Epithelial cell of proximal tubule (primary cell): ENCODE measurements at places on chromosomes 5 and 9.

DNA sequence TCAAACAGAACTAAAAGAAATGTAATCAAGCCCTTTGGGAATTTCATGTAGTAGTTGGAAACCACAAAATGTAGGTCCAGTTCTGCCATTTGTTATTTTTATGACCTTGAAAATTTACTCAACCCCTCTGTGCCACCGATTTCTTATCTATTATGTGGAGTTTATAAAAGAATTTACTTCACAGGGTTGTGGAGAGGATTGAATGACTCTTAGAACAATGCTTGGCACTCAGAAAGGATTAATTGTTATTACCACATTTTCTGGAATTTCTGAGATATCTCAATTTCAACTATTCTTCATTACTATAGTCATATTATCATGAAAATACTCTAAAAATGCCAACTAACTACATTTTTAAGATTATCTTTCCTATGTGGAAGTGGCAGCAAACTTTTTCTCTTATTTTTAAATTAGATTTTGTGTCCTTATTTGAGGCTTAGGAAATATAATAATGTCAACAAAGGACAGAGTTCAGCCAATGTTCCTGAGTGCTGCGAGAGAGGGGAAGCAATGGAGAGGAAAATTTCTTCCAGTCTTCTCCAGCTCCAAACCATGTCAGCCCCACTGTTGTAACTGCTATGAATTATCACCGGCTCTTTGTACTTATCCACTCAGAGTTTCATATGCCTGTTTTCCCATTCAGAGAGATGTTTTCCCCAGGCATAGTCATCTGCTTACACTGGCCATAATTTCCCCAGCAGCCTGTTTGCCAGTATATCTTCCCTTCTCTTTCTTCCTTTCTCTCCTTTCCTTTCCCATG, 525.6 kb downstream of the SPATA31D1 start:
- DNase-seq = no peak

GRCh38 chr9:132334364-132334763, 20.4 kb downstream of the SETX start:
- DNase-seq = no peak

DNA sequence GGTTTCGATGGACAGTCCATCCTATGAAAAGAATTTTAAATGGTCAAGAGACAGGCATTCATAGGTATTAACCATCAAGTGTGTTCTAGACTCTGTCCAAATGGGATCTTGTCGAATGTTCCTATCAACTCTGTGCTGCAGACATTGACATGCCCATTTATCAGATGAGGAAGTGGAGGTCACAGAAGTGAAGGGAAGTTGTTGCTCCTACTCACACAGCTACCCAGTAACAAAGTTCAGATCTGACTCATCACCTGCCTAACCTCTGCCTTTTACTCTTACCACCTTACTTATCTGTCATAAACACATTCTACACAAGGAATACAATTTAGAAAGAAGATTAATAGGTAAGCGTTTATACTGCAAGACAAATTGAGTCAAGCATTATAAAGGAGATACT, 426.2 kb upstream of the BRINP1 start:
- DNase-seq = no peak

- no peak for DNase-seq
These were observed at the start of gene ADAM19 for GRCh38 chr5:157575381-157576020. Gene ADAM19, minus strand, starts transcription at chr5:157575775. Its CDS starts 79 bp downstream, at chr5:157575696.

DNA sequence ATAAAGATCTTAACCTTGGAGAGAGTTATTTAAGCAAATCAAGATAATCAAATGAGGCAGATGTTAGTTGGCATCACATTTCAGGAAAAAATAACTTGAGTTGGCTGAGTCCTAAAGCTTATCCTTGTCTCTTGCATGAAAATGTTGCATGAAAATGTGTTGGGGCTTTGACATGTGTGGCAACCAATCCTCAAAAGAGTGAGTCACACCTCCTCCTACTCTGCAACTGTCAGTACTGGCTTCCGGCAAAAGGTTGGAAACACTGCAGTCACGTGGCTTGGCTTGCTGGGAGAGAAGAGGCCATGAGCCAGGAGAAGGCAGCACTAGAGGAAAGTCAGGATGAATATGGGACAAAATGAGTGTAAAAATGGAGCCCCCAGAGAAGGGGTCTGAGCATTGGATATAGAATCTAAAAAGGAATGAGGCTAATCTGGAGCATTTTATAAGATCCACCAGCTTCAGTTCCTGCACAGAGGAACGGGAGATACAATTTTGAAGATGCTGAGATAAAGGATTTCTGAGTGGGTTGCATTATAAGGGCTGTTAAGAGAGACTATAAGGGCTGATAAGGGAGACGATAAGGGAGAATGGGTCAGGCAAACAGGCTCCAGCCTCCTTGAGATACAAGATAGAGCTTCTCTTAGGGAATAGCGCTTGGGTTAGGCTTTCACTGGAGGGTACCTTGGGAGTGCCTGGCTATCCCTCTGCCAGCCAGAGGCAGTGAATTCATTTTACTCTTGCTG, 43.1 kb downstream of the SPATA31D1 start:
- peak; percentile 32 for DNase-seq

DNA sequence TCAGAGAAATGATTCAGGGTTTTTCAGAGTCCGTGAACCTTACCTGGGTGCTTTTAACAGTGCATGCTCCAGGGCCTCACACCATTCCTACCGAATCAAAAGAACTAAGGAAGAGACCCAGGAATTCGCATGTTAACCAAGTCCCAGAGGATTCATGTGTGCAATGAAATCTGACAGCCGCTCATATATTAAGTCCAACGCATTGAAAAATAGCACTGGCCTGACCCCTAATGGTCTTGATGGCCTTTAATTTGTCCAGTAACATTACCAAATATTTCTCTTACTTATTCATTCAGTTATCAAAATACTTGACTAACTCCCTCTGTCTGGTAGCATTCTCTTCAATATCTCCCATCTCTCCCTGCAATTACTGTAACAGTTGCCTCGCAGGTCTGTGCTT, 55.0 kb upstream of the MARCHF11 start:
- DNase-seq = no peak

DNA sequence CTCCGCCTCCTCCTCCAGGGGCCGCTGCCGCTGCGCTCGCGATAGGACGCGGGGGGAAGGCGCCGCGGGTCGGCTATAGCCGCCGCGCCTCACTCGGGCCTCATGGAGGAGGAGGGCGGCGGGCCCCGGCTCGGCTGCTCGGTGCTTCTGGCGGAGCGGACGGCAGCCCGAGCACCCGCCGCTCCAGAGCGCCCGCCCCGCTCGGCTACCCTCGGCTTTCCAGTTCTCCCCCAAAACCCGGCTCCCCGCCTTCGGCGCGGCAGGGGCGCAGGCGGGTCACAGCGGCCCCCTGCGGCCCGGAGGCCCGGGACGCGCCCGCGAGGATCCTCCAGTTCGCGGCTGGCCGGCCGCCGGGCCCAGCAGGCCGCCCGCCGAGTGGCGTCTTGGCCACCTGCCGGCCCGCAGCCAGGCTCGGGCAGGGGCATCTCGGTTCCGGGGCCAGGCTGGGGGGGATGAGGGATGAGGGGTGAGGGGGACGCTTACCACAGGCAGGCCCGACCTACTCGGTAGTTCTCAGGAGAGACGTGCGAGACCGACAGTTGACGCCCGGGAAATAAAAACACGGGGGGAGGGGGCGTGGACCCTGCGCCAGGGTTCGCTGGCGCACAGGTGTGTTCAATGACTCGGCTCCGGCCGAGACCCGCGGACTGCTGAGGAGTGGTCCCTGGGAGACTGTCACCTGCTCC, at the start of gene PAIP1:
TSS of gene PAIP1 (minus strand) at position 221 of the 686 bp plus-strand sequence. CDS start 231 bp downstream, outside the sequence.
- no peak for DNase-seq

DNA sequence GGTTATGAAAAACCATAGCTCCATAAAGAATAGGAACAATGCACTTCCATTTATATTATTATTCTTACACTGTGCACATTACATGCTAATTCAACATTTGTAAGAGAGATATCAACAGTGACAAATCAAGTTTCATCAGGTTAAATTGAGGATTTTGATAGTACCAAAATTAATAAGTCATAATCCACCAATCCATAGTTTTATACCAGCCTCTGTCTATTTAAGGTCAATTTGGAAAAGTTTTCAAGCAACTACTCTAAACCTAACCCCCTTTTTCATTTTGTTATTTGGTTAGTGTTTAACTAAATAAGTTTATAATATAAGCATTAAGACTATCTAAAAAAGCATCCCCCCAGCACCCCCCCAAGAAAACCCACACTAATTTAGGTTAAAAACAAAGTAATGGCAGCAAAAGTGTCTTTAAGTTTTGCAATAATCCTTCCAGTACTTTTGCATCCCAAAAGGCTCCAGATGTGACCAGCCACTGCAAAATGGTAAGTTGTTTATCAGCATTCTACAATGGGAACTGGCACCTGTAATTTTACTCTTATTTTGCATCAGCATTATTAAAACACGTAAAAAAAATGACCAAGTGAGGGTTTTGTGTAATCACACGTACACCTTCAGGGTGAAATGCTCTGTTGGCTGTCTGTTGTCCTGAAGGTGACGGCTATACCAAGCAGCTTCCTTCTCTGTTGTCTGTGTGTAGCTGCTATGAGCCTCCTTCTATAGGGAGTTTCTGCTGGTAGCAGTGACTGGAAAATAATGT, 36.8 kb upstream of the SSBP2 start:
- DNase-seq = peak; percentile 26

GRCh38 chr9:134559013-134559412, 82.6 kb upstream of the COL5A1 start:
- DNase-seq = no peak

GRCh38 chr5:34897646-34898045, 17.7 kb downstream of the RAD1 start:
- no peak for DNase-seq

DNA sequence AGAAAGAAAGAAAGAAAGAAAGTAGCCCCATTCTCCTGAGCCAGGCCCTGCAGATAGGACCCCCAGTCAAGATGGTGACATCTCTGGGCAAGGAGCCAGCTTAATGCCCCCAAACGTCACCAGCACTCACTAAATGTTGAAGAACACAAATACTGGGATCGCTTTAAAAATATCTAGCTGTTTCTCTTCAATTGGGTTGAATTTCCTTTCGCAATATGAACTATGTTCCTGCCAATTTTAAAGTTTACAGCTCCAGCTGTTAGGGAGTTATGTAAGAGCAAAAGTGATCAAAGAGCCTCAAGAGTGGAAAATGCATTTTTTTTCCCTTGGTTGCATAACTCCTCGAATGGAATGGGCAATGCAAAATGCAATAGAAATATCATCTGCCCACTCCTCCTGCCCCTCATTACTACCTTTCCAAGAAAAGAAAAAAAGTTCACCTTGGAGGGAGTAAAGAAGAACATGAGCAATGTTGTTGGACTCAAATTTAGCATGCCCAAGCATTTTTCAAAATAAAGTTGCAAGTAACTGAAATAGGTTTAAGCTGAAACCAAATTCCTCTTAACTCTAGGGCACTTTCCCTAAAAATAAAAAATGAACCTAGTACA, 244.2 kb upstream of the PIK3R1 start:
- DNase-seq = no peak

DNA sequence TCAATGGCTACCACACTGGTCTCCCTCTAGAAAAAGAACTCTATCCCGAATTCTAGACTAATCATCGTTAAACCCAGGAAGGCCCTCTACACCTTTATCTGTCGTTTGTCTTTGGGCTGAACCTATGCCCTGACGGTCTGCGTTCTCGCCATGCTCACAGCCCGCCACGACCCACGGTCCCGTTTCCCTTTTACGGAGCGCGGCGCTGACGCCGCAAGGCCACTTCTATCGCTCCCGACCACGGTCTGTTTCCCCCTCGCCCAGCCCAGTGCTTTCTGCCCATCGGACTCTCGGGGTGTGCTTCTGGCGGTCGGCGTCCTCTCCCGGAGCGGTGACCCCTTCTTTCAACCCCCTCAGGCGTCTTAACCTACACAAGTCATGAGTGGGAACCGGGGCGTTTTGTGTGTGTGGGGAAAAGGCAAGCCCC, 974 bp downstream of the C9orf40 start:
- DNase-seq = no peak

DNA sequence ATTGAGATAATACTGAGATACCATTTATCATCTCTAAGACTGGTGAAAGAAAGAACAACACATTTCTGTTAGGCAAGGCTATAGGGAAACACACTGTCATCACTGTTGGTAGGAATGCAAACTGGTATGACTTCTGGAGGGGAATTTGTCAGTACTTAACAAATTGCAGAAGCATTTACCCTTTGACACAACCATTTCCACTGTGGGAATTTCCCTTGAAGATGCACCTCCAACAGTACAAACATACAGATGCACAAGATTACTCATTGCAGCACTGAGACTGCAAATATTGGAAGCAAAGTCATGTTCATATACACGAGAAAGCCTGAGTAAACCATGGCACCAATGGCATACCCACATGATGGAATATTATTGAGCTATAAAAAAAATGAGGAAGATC, 17.6 kb downstream of the GM2A start:
- DNase-seq = peak; percentile 22

DNA sequence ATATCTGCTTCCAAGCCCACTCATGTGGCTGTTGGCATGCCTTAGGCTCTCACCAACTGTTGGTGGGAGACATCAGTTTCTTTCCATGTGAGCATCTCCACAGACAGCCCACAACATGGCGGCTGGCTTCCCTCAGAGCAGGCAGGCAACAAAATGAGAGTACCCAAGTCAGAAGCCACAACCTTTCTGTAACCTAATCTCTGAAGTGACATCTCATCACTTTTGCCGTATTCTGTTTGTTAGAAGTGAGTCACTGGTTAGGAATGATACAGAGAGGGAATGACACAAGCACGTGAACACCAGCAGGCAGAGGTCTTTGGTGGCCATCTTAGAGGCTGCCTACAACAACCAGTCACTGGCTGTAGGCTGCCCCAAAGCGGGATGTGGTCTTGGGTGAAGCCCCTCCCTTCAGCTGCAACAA, 88.6 kb upstream of the RASGRF2 start:
- no peak for DNase-seq

- no peak for DNase-seq
These were observed 163.6 kb upstream of the SMIM23 start for GRCh38 chr5:171622010-171622409.

DNA sequence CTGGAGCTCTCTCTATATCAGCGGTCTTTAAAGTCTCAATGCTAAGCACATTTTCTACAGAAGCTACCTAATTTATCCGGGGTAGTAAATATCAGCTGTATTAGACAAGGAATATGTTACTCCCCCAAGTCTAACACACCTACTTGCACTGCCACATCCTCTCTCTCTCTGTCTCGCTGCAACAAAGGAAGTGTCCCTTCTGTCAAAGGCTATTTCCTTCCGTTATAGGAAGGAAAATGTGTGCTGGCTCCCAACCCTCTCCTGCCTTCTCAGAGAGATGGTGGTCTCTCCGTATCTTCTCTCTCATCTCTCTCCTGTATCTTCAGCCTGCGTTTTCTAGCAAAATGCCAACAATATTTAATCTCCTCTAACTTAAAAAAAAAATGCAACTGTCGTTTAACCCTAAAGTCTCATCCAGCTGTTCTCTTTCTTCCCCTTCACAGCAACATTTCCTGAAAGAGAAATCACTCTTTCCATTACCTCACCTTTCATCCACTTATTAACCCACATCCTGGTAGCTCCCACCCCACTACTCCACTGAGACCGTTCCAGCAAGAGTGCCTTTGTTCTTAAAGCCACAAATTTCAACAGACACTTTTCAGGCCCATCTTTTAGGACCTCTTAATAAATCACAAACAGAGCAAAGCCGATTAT, 2.3 kb downstream of the TTF1 start:
- DNase-seq = no peak

GRCh38 chr5:66538531-66538930, 57.7 kb upstream of the MAST4 start:
- no peak for DNase-seq

- DNase-seq = no peak
These were observed 5.7 kb downstream of the ZNF366 start for GRCh38 chr5:72501488-72501887.
